ENCODE measurements at places on chromosomes 11 and 22.

DNA sequence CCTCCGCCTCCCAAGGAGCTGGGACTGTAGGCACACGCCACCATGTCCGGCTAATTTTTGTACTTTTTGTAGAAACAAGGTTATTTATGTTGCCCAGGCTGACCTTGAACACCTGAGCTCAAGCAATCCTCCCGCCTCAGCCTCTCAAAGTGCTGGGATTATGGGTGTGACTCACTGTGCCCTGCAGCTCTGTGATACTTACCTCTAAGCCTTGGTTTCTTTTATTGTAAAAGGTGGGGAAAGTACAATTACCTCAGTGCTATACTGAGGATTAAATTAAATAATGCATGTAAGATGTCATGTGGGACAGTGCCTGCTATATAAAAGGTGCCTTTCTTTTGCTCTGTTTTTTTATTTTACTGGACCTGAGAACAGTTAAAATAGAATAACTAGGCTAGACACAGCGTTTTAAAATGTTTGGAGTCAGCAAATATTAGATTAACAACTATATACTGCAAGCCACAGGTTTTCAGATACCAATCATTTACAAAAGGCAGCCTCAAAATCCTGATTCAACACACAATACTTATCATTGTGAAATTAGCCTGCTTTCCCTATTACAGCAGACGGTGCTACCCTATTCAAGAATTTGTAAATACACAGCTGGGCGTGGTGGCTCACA lies 30.0 kb downstream of the PRR14L start:
- no peak for DNase-seq

- DNase-seq = no peak
Measured at GRCh38 chr11:14455648-14456430, 43.8 kb downstream of the COPB1 start.

DNA sequence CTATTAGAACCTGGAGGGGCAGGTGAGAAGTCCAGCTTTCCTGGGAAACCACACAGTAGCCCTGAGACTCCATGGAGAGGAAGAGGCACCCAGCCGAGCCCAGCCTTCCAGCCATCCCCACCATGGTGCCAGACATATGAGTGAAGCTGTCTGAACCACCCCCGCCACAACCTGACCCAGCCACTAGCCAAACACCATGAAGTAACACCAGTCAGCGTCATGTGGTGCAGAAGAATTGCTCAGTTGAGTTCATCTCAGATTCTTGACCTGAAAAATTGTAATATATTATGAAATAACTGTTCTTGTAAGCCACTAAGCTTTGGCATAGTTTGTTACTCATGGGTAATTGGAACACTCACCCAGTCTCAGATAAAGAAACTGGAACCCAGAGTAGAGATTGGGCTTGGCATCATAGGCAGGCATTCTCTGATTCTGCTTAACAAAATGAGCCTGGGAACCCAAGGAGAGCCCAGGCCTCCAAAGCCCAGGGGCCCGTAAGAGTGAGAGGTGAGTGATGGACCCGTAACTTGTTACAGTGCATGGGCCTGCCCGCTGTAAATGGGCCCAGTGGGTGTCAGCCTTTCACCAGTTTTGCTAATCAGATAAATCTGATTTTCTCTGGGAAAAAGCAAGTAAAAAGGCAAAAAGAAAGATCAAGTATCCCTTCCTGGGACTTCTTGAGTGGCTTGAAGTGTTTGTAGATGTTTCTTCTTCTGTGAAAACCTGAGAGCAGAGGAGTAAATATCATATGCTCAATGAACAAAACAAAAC lies 305.5 kb downstream of the DDX10 start:
- DNase-seq = no peak

DNA sequence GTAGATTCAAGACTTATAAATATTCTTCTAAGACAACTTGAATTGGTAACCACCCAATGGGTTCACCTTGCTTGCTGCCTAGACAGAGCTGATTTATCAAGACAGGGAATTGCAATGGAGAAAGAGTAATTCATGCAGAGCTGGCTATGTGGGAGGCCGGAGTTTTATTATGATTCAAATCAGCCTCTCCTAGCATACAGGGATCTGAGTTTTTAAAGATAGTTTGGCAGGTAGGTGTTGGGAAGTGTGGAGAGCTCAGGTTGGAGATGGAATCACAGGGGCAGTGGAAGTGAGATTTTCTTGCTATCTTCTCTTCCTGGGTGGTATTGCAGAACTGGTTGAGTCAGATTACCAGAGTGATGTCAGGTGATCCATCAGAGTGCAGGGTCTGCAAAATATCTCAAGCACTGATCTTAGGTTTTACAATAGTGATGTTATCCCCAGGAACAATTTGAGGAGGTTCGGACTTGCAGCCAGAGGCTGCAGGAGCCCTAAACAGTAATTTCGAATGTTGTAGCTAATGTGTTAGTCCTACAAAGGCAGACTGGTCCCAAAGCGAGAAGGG lies 1448.6 kb upstream of the RAG2 start:
- no peak for DNase-seq

DNA sequence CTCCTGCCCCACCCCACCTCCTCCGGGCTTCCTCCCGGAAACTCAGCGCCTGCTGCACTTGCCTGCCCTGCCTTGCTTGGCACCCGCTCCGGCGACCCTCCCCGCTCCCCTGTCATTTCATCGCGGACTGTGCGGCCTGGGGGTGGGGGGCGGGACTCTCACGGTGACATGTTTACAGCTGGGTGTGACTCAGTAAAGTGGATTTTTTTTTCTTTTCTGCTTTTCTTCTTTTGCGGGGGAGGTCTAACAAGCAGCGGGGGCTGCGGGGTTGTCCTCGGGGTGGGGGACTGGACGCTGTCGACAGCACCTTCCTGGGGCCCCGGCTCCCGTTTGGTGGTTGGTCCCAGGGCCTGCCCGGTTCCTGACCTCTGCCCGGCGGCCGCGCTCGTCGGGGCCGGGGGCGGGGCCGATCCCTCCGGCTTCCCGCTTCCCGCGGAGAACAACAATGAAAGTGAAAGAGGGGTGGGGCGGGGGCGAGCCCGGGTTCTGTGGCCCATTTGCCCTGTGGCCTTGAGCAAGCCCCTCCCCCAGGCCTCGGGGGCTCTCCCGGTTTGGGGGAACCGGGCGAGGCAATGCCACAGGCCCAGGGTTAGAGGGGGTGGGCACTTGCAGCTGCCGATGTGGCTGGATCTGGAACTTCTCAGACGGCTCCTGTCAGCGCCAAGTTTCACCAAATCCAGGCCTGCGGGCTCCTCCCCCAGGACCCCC lies 975 bp upstream of the MDK start:
- no peak for DNase-seq

- no peak for DNase-seq
Measured at GRCh38 chr11:124329787-124330478, 9.9 kb upstream of the OR8D2 start.

GRCh38 chr11:11629368-11629767 lies 7.6 kb upstream of the GALNT18 start:
- no peak for DNase-seq

- peak; percentile 36 for DNase-seq
Measured at GRCh38 chr11:73729594-73730206, 31.2 kb downstream of the RAB6A start.

DNA sequence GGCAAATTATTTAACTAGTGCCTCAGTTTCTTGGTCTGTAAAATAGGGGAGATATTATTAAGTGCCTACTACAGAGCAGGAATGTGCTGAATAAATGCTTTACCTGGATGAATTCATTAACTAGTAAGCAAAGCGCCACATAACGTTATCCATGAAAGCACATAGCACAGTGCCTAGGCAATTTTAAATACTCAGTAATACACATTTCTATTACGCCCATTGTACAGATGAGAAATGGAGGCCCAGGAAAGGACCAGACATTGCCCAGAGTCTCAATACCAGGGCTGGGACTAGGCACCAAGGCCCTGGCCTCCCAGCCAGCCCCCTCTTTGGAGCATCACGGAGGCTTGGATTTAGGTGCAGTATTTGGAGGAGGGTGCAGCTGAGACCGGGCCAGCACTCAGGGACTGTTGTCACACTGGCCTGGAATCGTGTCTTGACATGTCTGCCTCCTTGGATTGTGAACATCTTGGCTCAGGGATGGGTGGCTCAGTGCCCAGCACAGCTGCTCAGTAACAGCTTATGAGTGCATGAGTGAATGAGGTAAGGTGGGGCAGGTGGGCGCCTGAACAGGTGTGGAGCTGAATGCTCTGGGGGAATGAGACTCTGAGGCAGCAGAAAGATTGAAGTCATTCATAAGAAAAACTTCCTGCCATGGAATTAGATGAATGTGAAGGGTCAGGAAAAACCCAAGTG lies 42.1 kb upstream of the TPBGL start:
- DNase-seq = no peak

DNA sequence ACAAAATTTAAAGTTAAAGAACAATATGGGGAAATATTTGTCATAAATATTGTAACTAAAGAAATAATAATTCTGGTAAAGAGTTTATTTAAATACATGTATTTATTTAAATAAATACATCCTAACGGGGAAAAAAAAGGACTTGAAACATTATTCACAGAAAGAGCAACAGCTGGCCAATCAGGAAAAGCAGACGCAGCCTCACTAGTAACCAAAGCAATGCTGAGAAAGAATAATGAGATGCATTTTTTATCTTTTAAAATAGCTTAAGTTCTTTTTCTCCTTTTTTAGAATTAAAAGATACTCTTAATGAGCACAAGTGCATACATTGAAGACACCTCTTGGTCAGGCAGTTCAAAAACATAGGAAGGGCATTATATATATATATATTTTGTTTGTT lies 2.6 kb upstream of the LTO1 start:
- no peak for DNase-seq

DNA sequence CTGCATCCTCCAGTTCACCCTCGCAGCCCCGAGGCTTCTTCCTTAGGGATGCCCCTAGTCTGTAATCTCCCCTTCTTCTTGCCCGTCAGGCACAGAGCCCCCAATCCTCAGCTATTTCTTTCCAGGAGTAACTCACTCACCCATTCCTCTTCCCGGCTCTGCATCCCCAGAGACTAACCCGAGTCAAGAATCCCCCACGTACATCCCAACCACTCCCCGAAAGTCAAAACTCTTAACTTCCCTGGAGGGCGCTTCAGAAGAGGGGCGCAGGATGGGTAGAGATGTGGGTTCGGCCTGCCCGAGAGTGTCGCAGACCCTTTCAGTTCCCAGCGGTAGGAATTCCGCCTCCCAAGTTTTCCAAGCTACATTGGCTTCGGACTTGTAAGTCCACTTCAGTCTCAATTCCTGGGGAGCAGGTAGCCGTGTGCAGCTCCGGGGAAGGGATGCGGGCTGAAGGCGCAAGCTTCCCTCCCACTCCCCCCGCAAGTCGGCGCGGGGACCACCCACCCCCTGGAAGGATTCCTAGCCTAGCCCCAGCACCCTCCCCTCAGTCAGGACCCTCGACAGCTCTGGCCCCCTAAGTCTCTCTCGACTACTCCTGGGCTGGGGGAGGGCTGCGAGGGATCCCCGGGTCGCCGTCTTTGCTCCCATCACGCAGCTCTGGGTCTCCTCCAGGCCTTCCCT lies 871 bp downstream of the BDNF start:
- peak; percentile 16 for DNase-seq

- no peak for DNase-seq
Measured at GRCh38 chr11:10646005-10646404, 47.5 kb downstream of the IRAG1 start.

All from NCI-H146 (cell line).